CD4-positive, alpha-beta memory T cell (primary cell): ENCODE measurements at places on chromosomes 1 and 21.

DNA sequence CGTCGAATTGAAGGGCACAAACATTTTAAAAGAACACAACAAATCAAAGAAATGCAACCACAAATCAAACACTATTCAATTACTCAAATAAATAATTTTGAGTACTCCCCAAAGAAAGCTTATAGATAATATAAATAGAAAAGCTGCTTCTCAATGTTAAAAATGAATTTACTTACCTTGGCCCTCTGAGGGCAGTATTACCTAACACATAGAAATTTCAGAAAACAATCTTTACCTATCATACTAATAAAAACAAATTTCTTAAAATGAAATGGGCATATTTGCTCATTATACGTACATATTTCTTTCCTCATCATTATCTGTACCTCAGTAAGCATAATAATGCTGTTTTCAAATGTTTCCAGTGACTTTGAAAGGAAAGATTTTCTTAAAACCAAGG is 141.8 kb downstream of the AKT3 start:
- DNase-seq: peak; percentile 3

DNA sequence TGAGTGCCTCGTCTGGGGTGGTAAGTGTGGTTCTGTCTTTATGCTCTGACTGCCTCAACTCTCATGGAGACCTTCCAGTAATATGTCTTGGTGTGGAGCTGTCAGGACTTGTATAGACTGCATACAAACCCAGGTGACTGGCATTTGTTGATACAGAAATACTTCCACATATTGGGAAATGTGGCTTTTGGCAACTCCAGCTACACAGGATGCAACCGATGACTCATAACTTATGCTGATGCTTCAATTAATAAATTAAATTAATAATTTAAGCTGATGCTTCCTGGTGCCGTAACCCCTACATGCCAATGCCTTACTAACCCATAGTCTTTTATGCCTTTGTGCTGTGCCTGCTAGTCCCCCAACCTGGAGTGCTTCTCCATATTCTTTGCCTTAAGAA is 72.3 kb upstream of the ARTN start:
- no peak for DNase-seq

- DNase-seq: no peak
Observed at GRCh38 chr1:189726806-189727205, 750.9 kb downstream of the BRINP3 start.

GRCh38 chr1:37811027-37811655 is 3.1 kb upstream of the YRDC start:
- peak; percentile 54 for DNase-seq

- peak; percentile 87 for DNase-seq
Observed at GRCh38 chr1:148388260-148389026, 94.7 kb downstream of the PPIAL4G start.
